Hippocampal formation (tissue), 2 donors: ENCODE measurements at places on chromosomes 1 and 21.

- DNase-seq: no peak
Measured at GRCh38 chr1:159584536-159584935, 3.1 kb upstream of the APCS start.

- no peak for DNase-seq
Measured at GRCh38 chr1:91924146-91924545, 25.1 kb upstream of the BRDT start.

- DNase-seq: no peak
Measured at GRCh38 chr1:16971341-16972188, 8.9 kb downstream of the MFAP2 start.

GRCh38 chr1:17486242-17486641 lies 46.8 kb upstream of the RCC2 start:
- DNase-seq: no peak

DNA sequence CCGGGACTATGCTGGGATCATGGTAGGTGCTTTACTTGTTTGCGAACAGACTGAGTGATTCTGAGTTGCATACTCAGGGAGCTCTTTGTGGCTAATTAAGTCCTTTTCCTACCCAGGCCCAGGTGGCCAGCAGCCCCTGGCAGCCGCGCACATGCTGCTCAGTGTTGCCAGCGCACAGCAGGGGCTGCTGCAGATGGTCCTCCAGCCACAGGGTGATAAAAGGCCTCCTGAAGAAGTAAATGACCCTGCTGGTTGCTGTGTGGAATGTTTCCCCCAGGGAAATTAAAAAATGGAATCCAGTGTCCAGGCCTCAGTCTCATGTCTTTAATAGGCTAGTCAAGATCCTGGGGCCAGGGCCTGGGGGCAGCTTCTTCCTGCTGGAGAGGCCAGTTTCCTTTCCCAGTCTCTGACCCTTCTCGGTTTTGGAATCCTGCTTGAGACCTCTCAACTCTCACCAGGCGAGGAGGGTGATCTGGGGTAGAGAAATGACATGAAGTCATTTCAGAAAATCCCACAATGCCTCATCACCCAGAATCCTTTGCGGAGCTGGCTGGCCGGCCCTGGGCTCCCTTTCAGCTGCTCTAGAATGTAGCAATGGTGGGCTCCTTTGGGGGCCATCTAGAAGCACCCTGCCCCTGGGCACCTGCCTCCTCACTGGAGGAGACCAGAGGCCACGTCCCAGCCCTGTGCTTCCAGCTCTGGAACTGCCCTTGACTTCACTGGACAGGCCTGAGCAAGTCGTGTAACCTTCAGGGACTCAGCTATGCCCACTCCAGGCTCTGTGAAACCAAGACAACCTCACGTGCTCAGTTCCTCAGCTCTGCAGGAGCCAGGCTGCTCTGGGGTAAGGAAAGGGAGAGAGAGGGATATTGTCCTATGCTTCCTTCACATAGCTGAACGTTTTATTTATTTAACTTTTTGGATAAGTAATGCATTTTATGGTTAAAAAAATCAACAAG lies 131.4 kb downstream of the MRPS6 start:
- DNase-seq: no peak

GRCh38 chr1:226675715-226676357 lies 63.2 kb downstream of the ITPKB start:
- DNase-seq: no peak

- DNase-seq: no peak
Measured at GRCh38 chr1:235087906-235088305, 40.7 kb downstream of the TOMM20 start.

DNA sequence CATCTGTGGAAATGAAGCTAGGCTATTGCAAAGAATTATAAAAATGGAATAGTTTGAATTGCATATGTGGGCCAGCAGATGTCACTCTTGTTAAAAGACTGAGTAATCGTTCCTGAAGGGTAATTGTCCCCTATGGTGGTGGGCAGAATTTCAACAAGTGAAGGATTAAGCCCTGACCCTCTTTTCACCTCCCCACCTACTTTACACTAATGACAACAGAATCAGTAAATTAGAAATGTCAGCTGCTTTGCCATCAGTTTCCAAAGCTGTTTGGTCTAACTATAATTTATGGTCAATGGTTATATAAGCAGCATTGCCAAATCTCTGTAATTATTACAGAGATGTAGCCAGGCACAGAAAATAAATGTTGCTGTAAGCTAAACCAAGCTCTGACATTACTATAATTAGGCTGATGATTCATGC lies 898.6 kb downstream of the AMY1C start:
- DNase-seq: no peak

GRCh38 chr1:199954699-199955098 lies 72.8 kb upstream of the NR5A2 start:
- no peak for DNase-seq

GRCh38 chr1:37113285-37113997 lies 79.1 kb upstream of the GRIK3 start:
- no peak for DNase-seq

DNA sequence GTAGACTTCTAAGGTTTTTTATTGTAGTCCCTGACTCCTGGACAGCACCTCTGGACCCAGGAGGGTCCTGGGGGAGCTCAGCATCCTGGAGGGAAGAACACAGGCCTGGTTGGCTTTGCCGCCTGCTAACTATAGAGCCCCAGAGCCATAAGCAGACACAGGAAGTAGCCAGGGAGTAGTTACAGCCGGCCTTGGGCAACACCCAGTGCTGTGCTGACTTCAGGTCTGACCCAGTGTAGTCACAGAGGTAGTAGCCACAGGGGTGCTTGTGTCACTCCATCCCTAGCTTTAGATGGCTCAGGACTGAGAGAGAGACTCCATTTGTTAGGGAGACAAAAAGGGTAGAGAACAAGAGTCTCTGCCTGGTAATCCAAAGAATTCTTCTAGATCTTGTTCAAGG lies 21.9 kb downstream of the MCOLN2 start:
- DNase-seq: no peak

- no peak for DNase-seq
Measured at GRCh38 chr1:100130552-100131077, 2.1 kb downstream of the SASS6 start.

- no peak for DNase-seq
Measured at GRCh38 chr1:191350938-191351337, 807.3 kb upstream of the RGS18 start.
